ENCODE measurements at places on chromosomes 5 and 9. TPM values are rescaled to one million over a fixed set of nuclear protein-coding genes. Genes with fewer than 3 reads are reported as not detected.
A peak's percentile ranks its signal among the peaks of the same experiment; 100 is the strongest.

DNA sequence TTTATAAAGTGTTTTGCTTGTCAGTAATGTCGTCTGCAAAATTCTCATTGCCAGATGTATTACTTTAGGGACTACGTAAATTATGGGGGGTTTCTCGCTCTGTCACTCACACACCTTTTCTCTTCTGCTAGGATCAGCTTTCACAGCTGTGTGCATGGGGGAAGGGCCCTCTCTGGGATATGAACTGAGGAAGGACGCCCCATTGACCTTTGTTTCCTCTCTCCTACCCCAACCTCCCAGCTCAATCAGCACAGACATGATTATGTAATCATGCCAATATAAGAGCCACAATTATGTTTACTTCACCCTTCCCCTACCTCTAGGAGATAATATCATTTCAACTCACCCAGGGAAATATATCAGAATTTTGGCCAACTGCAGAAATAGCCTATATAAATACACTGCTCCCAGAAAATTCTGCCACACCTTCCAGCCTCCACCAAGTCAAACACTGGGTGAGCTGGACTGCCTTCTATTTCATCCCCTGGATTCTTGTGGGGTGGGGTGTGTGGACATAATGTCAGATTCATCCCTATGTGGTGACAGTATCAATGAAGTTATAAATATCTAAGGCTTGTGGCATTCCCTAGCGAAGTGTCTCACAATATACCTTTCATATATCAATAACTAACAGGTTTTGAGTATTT, 12.6 kb upstream of the SEMA5A start:
- no peak for DNase-seq
- no peaks in the 10 kb centered on the region for H3K36me3 ChIP-seq
- no peaks in the 10 kb centered on the region for H3K4me1 ChIP-seq
- no peaks in the 10 kb centered on the region for H3K27me3 ChIP-seq
- no peak overlapping the region for H3K4me3 ChIP-seq

DNA sequence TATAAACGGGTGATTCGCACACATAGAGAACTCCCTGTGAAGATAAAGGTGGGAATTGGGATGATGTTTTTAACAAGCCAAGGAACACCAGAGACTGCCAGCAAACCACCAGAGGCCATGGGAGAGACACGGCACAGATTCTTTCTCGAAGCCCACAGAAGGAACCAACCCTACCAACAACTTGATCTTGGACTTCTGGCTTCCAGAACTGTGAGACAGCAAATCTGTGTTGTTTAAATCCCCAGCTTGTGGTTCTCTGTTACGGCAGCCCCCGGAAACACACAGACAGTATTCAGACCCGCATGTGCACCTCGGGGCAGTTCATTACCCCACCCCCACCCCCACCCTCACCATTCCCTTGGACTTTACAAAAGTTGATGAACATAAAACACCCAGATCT, 12.8 kb downstream of the AMBP start:
- H3K4me3 ChIP-seq, result no peak overlapping the region
- H3K27ac ChIP-seq, result no peak overlapping the region
- DNase-seq, result no peak
- no peaks in the 10 kb centered on the region for H3K4me1 ChIP-seq
- H3K36me3 ChIP-seq, result no peaks in the 10 kb centered on the region
- H3K27me3 ChIP-seq, result peaks cover 21% of the 10 kb centered on the region

GRCh38 chr5:176614805-176615478, 5.0 kb upstream of the GPRIN1 start:
- H3K4me3 ChIP-seq, result no peak overlapping the region
- DNase-seq, result no peak
- H3K27ac ChIP-seq, result no peak overlapping the region
- no peaks in the 10 kb centered on the region for H3K36me3 ChIP-seq
- H3K27me3 ChIP-seq, result peaks cover 66% of the 10 kb centered on the region

DNA sequence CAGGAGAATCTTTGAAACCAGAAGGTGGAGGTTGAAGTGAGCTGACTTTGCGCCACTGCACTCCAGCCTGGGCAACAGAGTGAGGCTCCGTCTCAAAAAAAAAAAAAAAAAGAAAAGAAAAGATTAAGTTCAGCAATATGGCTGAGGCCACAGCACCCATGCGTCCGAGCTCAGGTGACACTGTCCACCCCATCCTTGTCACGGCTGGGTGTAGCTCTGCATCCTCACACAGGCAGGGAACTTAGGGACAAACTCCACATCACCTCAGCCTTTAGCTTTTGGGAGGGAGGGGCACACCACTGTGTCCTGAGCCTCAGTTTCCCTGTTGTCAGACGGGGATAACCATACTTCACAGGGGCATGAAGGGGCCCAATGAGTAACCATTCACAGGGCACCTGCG, 15.5 kb downstream of the FGD3 start:
- no peak for DNase-seq
- peaks cover 42% of the 10 kb centered on the region for H3K4me1 ChIP-seq
- peaks cover 52% of the 10 kb centered on the region for H3K36me3 ChIP-seq
- peak overlapping the region; percentile 99 for H3K27ac ChIP-seq
- H3K27me3 ChIP-seq, result no peaks in the 10 kb centered on the region

ANKRD31 gene
- 0.76 TPM for total RNA-seq

ARL15 gene
- 4.1 TPM for total RNA-seq
